ENCODE measurements at places on chromosomes 5 and 9. TPM values are rescaled to one million over a fixed set of nuclear protein-coding genes. Genes with fewer than 3 reads are reported as not detected.

GRCh38 chr5:151141535-151141934, 16.0 kb downstream of the ANXA6 start:
- DNase-seq: no peak

- DNase-seq: no peak
These were observed 3.2 kb upstream of the TNC start for GRCh38 chr9:115121181-115121580.

GRCh38 chr5:126917918-126918614, 112.3 kb downstream of the MARCHF3 start:
- no peak for DNase-seq

DNA sequence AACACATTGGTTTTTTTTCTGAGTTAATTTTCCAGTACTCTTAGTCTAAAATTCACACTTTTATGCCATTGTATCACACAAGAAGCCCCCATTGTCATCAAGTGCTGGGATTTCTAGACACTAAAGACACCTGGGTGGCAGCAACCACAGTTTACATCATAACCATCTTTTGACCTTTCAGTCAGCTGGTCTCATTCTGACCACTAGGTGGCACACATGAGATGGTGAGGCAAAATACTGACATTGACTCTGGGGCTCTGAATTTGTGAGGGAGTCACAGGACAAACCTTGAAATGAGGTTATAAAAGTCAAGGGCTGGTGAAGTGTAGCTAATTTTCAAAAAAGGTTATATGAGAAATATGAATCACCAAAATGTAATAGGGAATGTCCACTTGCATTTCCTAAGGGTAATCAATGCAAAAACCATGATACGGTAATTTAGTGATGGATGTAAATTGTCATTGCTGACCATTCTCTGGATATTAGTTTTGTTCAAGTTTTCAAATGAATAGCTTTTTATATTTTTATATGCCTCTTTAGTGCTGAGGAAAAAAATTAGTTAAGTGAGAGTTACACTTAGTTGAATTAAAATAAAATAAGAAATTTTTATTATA, 229.4 kb downstream of the DMAC1 start:
- DNase-seq: no peak

- DNase-seq: no peak
These were observed 348.2 kb upstream of the CCNG1 start for GRCh38 chr5:163089230-163089629.

DNA sequence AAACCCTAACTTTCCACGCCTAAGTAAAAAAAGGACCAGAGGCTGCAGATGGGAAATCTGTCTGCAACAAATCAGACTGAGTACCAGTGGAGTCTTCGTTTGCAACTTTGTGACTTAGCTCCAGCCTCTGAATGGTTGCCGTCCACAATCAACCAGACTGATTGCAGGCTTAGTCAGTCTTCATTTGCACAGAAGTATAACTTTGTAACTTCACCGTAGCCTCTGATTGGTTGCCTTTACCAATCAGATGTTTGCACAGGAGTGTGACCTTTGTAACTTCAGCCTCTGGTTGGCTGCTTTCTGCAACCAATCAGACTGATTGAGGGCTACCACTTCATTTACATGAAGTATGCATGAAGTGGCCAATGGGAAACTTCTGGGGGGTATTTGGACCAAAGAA, 53.7 kb downstream of the TGFBR1 start:
- DNase-seq: no peak

- no peak for DNase-seq
These were observed 33.4 kb upstream of the ARAP3 start for GRCh38 chr5:141715346-141715905.

DNA sequence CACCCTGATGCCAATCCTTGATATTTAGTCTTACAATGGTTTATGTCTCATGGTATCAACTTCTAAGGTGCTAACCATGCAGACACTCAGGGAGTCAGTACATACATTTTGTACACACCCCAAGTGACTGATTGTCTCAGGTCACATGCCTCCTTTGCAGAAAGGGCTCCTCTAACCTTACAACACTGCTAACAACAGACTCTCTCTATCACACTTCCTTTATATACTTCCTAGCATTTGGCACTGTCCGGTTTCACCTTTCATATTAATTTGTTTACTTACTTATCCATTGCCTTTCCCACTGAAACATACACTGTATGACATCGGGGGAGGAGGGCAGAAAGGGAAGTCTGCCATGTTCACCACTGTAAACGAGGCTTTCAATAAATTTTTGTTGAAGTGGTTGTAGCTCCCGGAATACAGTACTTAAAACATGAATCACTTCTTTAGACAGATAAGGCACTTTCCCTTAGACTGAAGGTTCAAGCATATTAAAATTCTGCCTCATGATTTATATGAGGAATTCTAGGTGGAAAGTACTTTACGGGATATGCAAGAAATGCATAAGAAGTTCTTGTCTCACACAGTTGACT, 20.6 kb downstream of the EMB start:
- no peak for DNase-seq

GRCh38 chr5:179827680-179828079, 7.0 kb downstream of the SQSTM1 start:
- no peak for DNase-seq

GRCh38 chr9:121634329-121635261, 16.8 kb upstream of the DAB2IP start:
- DNase-seq: no peak

- peak; percentile 64 for DNase-seq
These were observed 203.8 kb downstream of the SNCAIP start for GRCh38 chr5:122515709-122516431.

GRCh38 chr5:155765715-155766114, 561.2 kb upstream of the SGCD start:
- no peak for DNase-seq

- no peak for DNase-seq
These were observed 37.2 kb downstream of the GPBP1 start for GRCh38 chr5:57211039-57211438.

GRCh38 chr5:157290981-157291711, 25.2 kb downstream of the CYFIP2 start:
- DNase-seq: no peak

DNA sequence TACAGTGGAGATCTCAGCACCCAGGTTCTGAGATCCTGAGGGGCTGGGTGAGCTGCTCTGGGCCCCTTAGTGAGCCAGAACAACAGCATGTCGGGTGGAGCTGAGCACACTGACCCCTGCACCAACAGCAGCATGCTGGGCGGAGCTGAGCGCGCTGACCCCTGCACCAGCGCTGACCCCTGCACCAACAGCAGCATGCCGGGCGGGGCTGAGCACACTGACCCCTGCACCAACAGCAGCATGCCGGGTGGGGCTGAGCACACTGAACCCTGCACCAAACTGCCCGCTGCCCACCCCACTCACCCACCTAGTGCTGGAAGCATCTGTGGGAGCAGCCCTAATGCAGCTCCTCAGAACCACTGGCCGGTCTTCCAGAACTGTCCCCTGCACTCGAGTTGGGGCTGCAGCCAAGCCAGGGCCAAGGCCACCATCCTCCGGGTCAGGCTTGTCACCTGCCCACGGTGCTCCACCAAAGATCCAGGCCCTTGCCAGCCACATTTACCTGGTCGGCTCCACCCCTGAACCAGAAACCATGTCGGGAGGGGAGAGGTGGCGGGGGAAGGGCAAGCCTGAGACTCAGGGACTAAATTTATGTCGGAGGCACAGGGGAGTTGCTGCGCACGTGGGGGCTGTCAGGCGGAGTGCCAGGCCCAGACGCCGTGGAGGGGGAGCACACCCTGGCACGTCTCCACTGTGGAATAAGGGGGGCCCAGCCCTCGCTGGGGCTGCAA, 80.3 kb downstream of the ADAMTS2 start:
- DNase-seq: no peak

DNA sequence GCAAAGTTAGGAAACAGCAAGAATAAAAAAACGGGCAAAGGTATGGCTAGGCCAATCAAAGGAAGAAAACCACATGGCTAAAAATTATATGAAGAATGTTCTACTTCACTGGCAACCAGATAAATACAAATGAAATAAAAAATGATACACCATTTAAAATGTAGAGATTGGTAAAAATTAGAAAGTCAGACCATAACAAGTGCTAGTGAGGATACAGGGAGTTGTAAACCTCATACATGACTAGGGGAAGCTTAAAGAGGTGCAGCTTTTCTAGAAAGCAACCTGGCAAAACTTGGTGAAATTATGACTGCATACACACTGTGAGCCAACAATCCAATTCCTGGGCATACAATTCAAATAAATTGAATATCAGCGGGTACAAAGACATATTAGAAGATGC, 119.0 kb upstream of the LIFR start:
- no peak for DNase-seq

DNA sequence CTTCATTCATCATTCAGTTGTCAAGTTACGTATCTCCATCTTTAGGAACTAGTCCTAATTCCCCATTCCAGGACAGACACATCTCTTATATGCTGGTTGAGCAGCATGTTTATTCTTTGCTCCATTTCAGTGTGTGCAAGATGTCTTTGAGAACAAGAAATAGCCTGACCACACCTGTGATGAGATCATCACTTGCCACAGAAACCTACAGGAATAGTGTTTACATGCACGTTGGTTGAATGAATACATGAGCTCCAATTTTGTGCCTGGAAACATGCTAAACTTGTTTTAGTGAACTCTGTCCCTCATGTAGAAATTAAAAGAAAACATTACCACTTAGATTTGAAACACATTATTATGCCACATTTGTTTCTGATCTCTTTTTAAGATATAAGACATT, 489.1 kb downstream of the CDH18 start:
- no peak for DNase-seq

GRCh38 chr5:86864051-86864450, 246.3 kb downstream of the COX7C start:
- DNase-seq: peak; percentile 32

DNA sequence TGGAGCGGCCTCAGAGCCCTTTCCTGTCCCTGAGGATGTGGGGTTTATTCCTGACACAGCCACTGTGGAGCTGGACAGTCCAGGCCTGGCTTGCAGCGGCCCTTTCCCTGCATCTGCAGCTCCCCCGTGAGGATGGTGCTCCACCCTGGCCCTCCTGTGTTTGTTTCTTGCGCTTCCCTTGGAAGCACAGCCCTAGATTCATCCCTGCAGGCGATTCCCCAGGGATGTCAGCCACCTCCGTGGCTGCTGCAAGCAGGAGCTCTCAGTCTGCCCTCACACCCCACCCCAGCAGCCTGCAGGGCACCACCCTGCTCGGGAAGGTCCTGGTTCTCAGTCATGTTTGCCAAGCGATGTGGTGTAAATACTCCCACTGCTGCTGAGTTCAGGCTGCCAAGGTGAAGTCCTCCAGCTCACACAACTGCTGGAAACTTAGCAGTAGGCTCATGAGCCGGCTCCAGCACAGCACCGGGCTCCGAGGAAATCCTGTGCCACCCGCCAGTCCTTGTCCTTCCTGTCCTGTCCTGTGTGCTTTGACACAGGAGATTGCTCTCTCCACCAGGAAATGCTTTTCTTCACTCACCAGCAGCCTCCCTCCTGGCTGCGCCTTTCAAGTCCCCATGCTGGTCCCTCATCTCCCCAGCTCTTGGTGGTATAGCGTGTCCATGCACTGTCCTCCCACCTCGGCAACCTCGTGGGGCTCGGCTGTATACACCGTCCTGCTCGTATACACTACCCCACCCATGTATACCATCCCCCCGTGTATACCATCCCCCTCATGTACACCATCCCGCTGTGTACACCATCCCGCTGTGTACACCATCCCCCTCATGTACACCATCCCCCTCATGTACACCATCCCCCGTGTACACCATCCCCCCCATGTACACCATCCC, 16.2 kb downstream of the ROPN1L start:
- no peak for DNase-seq

DNA sequence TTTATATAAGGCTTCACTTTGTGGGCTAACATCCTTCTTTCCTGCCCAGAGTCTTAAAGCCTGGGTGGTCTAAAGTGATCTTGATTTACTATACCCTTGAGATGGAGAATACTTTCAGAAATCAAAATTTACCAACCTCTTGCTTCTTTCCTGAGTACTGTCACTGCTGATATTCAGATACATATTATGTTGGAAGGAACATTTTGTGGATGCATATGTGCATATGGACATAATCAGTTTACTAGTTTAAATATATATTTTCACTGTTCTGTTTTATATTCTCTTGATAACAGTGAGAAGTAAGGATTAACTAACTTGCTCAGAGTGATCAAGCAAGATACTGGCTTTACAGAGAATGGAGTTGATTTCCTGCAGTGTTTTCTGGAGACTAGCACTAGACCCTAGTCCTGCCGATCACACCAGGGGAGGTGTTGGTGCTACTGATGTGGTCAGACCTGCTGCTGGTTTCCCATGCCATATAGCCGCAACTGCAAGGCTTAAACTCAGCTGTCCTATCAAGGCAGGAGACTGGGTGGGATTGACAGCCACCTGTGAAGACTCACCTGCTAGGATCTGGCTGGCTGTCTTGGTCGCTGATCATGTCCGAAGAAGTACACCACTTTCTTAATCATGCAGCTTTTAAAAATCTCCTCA, 57.6 kb downstream of the SLF1 start:
- no peak for DNase-seq

GRCh38 chr9:108083160-108083750, 593.7 kb upstream of the KLF4 start:
- DNase-seq: no peak

DNA sequence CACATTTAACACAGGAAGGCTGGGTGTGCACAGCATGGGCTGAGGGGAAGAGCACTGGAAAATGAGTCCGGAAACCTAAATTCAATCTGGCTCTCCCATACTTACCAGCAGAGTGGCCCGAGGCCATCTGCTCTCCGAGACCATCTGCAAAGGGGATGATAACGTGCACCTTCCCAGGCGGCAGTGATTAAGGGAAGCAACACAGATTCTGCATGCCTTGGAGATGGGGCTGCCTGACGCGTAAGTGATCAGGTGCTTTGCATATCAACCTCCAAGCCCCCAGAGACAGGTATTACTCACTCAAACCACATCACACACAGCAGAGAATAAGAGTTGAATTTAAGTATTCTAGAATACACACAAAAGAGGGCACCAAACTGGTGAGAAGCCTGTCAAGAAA, 9.1 kb downstream of the EPB41L4B start:
- DNase-seq: no peak

- no peak for DNase-seq
These were observed 48.9 kb downstream of the ERMP1 start for GRCh38 chr9:5783982-5784381.

DNA sequence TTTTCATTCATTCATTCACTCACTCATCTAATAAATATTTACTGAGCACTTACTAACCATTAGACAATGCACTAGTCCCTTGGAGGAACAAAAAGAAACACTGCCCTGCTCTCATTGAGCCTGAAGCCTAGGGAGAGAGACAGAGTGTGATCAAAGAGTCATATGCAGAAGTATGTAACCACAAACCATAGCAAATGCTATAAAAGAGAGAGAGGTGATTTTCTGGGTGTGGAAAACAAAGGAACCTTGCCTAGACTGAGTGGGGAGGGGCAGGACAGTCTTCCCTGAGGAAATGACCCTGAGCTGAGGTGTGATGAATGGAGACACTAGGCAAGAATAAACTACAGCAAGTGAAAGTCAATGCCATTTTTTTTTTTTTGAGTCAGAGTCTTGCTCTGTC, 10.8 kb upstream of the ADRA1B start:
- DNase-seq: no peak

Gene ADGRD2
- 0.13 TPM for polyA plus RNA-seq

Gene TUSC1
- 15.3 TPM for polyA plus RNA-seq

Gene TEK
- 55.7 TPM for polyA plus RNA-seq

Gene SLC4A9
- polyA plus RNA-seq: 0.25 TPM
